Epithelial cell of umbilical artery (primary cell): ENCODE measurements at places on chromosomes 16 and 17. TPM values are rescaled to one million over a fixed set of nuclear protein-coding genes. Genes with fewer than 3 reads are reported as not detected.

Gene MT4
- total RNA-seq: not detected in 2 replicates

Gene TBC1D28
- total RNA-seq: not detected in 2 replicates

Gene CIBAR2
- total RNA-seq: not detected in 2 replicates

Gene CLEC18B
- under 0.01 TPM in 1 of 2 replicates, not detected in the other for total RNA-seq

Gene TMEM92
- total RNA-seq: not detected in 2 replicates

Gene KRTAP9-8
- total RNA-seq: not detected in 2 replicates
